ENCODE measurements at places on chromosomes 3 and 15.
A peak's percentile ranks its signal among the peaks of the same experiment; 100 is the strongest.

- DNase-seq: no peak
Measured at GRCh38 chr3:141499284-141499683, 12.5 kb downstream of the RASA2 start.

- DNase-seq: peak; percentile 11
Measured at GRCh38 chr15:68843425-68844311, 23.0 kb upstream of the ANP32A start.

DNA sequence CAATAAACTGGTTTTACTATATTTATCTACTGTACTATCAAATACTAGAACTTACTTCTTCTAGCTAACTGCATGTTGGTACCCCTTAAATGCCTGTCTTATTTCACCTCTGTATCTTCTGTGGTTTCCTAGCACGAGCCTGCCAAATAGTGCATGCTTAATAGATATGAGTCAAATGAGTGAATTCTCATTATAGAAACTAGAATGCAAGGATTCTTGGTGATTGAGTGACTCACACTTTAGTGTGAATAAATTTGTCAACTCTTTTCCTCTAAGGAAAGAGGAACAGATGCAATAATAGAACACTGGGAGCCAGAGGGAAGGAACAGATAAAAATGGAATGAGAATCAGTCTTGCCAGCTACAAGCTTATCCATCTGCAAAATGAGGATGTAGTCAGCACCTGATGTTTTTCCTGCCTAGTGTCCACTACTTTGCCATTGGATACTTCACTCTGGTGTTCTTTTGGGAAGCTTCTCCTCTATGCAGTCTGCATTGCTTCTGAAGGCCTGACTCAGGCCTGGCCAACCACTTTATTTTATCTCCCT is 189.1 kb upstream of the CADPS start:
- DNase-seq: no peak

DNA sequence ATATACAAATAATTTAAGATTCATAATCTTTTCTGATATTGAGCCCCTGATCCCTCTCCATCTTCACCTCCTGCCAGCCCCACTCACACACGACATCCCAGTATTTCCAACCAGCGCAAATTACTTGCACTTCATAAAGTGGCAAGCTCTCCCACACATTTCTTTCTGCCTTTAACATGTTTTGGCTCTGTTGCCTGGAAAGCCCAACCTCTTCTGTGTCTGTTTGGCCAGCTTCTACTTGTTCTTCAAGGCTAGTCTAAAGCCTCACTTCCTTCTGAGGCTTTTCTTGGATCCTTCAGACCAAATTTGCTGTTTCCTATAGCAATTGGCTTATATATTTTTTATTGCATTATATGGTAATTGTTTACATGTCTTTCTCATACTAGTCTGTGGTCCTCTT is 5.1 kb upstream of the TM6SF1 start:
- no peak for DNase-seq

GRCh38 chr3:129417326-129417725 is 11.1 kb downstream of the EFCAB12 start:
- no peak for DNase-seq

DNA sequence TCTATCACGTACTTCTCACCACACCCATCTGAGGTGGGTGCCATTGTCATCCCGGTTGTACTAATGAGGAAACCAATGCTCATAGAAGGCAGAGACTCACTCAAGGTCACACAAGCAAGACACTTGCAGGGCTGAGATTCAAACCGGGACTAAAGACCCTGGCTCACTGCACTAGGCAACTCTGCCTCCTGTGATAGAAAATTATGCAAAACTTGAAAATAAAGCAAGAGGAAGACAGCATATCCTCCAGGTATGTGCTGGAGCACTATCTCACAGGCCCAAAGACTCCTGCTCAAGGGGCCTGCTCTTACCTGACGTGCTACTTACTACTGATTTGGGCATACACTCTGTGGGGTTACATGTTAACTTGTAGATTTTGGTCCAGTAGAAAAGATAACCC is 25.6 kb downstream of the ANXA2 start:
- no peak for DNase-seq

DNA sequence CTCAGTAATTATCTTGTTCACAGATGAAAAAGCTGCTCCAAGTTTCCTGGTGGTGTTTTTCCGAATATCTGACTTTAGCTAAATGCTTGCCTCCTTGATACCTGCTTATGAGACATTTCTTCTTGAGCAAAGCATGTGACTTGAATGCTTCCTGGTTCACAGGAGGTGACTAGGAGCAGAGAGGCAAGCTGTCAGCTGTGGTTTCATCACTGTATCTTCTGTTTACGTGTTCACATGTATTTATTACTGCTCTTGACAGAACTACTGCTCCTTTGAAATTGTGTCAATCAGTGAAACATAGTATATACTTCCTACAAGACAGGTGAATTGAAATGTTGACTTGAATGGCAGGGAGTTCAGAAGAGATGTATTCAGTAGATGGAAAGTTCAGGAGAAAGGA is 8.9 kb upstream of the SPPL2A start:
- DNase-seq: no peak

DNA sequence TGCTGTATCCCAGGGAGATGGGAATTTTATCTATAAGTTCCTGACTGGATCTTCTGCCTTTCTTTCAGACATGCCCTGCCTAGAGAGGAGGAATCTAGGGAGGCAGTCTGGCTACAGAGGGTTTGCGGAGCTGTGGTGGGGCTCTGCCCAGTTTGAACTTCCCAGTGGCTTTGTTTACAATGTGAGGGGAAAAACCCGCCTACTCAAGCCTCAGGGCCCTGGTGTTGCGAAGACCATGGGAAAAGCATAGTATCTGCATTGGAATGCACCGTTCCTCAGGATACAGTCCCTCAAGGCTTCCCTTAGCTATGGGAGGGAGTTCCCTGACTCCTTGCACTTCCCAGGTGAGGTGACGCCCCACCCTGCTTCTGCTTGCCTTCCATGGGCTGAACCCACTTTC is 168.7 kb downstream of the TMEM108 start:
- DNase-seq: no peak

- no peak for DNase-seq
Measured at GRCh38 chr15:69830876-69831275, 266.8 kb downstream of the TLE3 start.

DNA sequence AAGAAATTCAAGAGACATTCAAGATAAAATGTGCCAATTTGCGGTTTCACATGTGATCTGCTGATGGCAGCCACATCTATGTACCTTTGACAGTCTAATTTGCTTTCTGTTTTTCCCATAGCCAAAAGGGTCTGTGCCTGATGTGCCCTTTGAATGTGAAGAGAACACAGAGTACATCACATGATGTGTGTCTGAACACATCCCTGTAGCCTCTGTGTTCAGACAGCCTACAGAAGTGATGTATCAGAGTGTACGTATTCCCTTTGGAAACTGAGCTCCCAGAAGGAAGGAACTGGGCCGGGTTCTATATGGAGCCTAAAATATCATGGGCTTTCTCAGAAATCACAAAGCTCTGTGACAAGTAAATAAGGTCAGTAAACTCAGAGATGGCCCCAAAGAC is 52.4 kb downstream of the BOC start:
- no peak for DNase-seq

- DNase-seq: no peak
Measured at GRCh38 chr3:189927975-189928895, 192.5 kb downstream of the P3H2 start.

DNA sequence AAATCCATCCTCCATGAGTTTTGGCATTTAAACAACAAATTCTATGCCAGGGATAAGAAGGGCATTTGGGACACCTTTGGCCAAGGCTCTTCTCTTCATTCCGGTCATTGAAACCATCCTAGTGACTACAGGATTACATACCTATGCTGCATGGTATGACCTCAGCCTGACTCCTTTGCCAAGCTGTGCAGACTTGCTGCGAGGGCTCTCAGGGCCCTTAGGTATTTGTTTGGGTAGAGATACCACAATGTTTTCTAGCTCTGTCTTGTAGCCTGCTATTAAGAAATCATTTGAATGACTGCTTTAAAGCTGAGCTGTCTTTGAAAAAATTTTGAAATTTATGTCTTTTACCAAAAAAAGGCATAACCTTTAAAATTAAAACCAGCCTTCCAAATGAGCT is 749.8 kb upstream of the SGO1 start:
- no peak for DNase-seq

Measured in central memory CD4-positive, alpha-beta T cell (primary cell).